ENCODE measurements at places on chromosomes 1 and 21.

GRCh38 chr1:178565586-178565985 lies 52.7 kb downstream of the TEX35 start:
- no peak for DNase-seq

GRCh38 chr1:201906336-201906735 lies 17.6 kb downstream of the SHISA4 start:
- no peak for DNase-seq

- no peak for DNase-seq
Observed at GRCh38 chr1:115296981-115297380, 41.1 kb downstream of the NGF start.

GRCh38 chr21:41396558-41397075 lies 29.4 kb upstream of the MX1 start:
- DNase-seq = no peak

GRCh38 chr1:143735764-143736461 lies 235.9 kb downstream of the FAM72C start:
- no peak for DNase-seq

- no peak for DNase-seq
Observed at GRCh38 chr21:43924421-43925095, 59.5 kb downstream of the AGPAT3 start.

- no peak for DNase-seq
Observed at GRCh38 chr1:18010945-18011344, 96.7 kb upstream of the IGSF21 start.

DNA sequence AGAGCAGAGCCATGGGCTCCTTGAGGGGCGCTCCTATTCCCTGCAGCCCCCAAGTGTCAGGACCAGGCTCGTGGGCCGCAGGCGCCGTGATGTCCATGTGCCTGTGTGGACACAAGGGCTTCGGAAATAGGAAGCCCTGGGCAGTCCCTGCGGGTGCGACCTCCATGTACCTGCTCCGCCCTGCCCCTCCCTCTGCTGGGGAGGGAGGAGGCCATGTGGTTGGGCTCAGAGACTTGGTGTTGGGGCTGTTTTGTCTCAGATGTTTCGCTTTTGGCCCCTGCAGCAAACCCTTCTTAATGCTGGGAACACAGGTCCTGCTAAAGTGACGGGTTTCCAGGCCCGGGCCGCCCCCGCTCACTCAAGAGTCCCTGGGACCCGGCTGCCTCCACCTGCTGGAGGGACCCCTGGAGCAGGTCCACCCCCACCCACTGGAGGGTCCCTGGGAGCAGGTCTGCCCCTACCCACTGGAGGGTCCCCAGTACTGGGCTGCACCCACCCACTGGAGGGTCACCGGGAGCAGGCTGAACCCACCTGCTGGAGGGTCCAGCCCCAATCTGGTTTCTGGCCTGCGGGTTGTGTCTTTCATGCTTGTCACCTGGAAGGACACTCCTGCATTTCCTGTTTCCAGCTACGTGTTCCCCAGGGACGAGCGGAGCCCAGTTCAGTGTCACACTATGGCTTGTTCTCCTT lies 156.5 kb downstream of the PEX14 start:
- no peak for DNase-seq

GRCh38 chr1:1089731-1090423 lies 15.8 kb upstream of the RNF223 start:
- no peak for DNase-seq

DNA sequence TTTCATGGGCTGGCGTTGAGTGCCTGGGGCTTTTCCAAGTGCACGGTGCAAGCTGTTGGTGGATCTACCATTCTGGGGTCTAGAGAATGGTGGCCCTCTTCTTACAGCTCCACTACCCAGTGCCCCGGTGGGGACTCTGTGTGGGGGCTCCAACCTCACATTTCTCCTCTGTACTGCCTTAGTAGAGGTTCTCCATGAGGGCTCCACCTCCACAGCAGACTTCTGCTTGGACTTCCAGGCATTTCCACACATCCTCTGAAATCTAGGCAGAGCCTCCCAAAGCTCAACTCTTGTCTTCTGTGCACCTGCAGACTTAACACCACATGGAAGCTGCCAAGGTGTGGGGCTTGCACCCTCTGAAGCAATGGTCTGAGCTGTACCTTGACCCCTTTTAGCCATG lies 82.1 kb downstream of the CCDC18 start:
- DNase-seq = no peak

DNA sequence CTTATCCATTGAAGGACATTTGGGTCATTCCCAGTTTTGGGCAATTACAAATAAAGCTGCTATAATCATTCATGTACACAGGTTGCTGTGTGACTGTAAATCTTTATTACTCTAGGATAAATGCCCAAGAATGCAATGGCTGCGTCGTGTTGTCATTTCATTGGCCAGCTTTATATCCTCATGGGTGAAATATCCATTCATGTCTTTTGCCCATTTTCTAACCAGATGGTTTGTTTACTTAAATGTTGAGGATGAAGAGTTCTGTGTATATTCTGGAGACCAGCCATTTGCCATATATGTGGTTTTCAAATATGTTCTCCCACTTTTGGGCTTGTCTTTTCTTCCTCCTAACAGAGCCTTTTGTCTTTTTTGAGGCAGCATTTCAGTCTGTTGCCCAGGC lies 25.3 kb downstream of the TRIM11 start:
- no peak for DNase-seq

- DNase-seq = peak; percentile 14
Observed at GRCh38 chr21:28111151-28111619, 881.5 kb downstream of the LTN1 start.

DNA sequence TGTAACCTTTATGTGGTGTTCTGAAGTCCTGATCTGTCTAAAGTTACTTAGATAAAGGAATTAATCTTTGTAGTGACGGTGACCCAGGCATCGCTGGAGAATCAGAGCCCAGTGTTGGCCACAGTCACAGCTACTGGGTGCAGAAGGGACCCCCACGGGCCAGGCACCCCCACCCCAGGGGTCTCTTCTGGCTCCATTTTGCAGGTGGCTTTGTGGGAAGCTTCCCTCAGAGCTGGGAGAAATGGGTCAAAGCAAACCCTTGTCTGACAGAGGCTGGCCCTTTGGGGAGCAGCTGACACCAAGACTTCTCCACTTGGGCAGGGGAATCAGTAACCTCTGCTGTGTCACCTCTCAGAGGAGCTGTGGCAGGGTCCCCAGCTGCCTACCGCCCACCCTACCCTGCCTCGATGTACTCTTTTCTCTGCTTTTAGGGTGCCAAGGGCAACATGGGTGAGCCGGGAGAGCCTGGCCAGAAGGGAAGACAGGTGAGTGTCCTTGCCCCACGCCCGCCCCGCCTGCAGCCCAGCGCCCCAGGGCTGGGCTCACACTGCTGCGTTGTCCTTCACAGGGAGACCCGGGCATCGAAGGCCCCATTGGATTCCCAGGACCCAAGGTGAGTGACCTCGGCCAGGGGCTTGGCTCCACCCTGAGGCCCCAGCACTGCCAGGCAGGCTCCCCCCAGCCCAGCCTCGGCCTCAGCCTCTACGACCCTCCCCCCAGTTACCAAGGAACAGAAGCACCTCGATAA lies 17.7 kb downstream of the COL6A2 start:
- no peak for DNase-seq

DNA sequence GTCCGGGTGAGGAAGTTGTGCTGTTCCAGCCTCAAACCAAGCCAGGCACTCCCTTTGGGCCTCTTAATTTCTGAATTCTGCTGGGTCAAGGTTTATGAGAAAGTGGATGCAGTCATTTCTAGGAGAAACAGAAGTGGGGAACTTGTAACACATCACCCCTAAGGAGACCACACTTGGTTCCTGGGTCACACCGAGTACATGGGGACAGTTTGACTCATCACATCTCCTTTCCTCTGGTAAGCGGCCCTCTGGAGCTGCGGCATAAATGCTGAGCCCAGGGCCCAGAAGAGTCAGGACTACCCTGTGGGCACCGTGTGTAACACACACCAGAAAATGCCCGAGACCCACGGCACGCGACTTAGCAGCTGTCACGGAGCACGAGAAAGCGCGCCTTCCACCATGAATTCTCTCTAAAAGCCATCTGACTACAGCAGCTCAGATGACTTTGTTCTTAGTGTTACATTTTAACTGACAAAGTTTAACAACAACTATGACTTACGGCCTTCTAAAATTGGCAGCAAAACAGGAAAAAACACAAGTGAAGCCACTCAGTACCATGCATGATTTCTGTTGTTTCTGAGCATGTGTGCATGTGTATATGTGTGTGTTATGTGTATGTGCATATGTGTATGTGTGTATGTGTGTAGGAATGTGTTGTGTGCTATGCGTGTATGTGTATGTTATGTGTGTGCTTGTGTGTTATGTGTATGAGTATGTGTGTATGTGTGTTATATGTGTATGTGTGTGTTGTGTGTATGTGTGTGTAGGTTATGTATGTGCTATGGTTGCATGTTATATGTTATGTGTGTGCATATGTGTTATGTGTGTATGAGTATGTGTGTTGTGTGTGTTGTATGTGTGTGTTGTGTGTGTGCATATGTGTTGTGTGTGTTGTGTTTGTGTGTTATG lies 50.8 kb downstream of the TOMM20 start:
- no peak for DNase-seq

DNA sequence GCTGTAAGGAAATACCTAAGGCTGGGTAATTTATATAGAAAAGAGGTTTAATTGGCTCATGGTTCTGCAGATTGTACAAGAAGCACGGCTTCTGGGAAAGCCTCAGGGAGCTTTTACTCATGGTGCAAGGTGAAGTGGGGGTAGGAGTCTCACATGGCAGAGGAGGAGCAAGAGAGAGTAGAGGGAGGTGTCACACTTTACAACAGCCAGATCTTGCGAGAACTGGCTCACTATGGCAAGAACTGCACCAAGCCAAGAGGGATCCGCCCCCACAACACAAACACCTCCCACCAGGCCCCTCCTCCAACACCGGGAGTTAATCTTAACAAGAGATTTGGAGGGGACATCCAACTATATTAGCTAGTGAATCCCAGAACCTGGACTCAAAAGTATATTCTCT lies 135.4 kb upstream of the SOD1 start:
- no peak for DNase-seq

DNA sequence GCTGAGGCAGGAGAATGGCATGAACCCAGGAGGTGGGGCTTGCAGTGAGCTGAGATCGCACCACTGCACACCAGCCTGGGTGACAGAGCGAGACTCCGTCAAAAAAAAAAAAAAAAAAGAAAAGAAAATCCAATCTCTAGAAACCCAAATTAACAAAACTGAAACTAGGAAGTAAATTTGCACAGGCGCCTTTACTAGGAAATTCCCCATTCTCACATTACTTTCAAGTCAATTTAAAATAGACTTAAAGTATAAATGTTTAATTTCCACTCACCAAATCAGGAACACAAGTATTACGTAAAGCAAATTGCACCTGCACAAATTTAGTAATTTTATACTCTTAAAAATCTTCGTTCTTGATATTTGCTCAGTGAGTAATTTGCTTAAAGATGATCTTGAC lies 67.8 kb upstream of the BCAR3 start:
- no peak for DNase-seq

- DNase-seq = no peak
Observed at GRCh38 chr1:116367256-116367945, 5.6 kb upstream of the ATP1A1 start.

GRCh38 chr1:177069490-177069889 lies 95.0 kb downstream of the ASTN1 start:
- no peak for DNase-seq

- no peak for DNase-seq
Observed at GRCh38 chr1:29633771-29634170, 397.4 kb downstream of the PTPRU start.

DNA sequence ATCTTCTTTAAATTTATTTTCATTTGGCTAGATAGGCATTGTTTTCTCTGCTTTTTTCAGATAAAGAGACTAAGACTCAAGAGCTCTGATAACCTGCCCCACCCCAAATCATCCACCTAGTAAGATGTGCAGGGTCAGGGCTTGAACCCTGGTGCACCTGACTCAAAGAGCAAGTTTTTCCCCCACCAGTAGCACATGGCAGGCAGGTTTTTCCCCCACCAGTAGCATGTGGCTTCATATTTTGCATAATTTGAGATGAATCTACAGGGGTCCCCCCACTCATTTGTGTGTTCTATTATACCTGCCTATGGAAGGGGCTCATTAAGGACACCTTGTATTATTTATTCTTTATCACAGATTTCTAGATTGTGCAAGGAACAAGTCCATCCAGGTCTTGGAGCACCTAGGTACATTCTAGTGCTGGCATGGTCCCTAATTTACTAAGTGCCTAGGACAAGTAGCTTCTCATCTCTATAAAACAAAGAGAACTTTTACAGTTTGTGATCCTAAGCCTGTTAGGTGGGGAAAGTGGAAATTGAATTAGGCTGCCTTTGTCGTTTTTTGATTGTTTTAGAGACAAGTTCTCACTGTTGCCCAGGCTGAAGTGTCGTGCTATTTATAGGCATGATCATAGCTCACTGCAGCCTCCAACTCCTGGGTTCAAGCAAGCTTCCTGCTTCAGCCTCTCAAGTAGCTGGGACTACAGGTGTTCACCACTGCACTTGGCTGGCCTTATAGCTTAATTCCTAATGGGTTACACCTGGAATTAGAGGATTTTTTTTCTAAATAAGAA lies 13.2 kb upstream of the CTSE start:
- no peak for DNase-seq

DNA sequence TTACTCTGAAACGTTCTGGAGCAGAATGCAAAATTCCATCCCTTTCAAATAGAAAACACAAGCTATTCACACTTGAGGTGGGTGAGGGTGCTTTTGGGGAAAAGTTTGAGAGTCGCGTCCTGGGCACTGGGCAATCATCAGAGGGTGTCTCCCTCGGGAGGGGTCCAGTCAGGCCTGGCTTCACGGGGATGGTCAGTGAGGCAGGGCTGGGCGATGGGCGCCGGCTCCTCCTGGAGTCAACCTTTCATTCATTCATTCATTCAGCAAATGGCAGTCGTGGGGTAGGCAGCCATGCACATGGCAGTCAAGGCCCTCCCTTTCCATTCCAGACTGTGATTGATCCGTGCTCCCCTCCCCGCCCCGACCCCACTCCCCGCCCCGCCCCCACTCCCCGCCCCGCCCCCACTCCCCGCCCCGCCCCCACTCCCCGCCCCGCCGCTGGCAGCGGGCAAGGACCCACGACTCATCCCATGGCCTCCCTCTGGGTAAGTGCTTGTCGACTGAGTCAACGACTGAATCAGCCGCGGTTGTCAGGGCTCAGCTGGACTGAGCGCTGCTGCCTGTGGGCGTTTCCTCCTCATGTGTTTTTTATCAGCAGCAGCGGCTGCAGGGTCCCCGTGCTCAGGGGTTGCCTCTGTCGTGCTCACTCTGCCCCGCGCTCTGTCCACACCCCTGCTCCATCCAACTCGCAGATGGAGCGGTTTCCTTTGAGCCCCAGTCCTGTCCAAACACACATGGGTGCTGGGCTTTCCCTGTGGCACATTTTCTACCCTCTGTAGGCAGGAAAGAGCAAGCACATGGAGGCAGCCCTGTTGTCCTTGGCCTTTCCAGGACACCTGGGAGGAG lies 12.5 kb upstream of the SPSB1 start:
- peak; percentile 99 for DNase-seq

- DNase-seq = no peak
Observed at GRCh38 chr1:223341121-223341520, 22.9 kb downstream of the SUSD4 start.

- no peak for DNase-seq
Observed at GRCh38 chr1:101595881-101596374, 359.1 kb downstream of the S1PR1 start.

Measured in hepatic stellate cell (primary cell).